Effector memory CD8-positive, alpha-beta T cell (primary cell): ENCODE measurements at places on chromosomes 1 and 21.

DNA sequence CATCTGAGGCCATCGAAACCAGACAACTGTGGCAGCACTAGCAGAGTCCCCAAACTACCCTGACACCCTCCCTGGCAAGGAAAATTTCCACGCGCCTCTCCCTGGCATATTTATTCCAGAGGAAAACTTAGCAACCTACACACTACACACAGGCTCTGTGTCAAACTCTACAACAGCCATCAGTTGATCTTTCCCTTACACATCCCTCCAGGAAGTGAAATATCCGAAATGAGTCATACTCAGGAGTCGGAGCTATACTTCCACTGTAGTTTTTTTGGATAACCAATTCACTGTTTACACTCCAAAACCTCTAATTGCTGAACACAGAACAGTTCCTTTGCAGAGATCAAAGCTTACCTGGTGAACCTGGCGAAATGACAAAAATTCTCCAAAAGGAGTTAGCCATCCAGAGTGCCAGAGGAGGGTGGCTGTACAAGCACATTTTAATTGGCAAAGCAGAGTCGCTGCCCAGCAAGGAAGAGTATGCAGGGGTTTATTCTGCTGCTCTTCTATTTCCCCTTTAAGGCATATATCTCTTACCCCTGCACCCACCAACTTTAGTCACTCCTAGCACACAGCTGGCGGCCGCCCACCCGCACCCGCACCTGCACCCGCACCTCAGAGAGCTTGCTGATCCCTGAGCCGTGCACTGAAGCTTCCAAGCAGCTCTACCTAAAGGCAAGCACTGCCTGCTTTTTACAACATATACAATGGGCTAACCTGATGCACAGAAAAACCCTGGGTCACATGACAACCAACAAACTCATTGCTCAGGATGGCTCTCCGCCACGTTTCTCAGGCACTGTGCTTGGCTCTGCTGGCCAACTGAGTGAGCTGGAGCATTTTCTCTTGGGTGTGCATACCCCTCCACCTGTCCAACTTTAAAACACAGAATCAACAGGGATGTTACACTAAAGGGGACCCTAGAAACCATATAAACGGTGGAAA lies 54.9 kb downstream of the CAPZB start:
- peak overlapping the region; percentile 71 for H3K27ac ChIP-seq
- H3K27me3 ChIP-seq, result no peaks in the 10 kb centered on the region
- H3K36me3 ChIP-seq, result peaks cover 17% of the 10 kb centered on the region
- peaks cover 69% of the 10 kb centered on the region for H3K4me1 ChIP-seq

GRCh38 chr1:190144650-190145049 lies 333.0 kb downstream of the BRINP3 start:
- H3K4me3 ChIP-seq, result no peak overlapping the region
- H3K36me3 ChIP-seq, result no peaks in the 10 kb centered on the region
- H3K4me1 ChIP-seq, result no peaks in the 10 kb centered on the region
- no peak overlapping the region for H3K27ac ChIP-seq
- no peak for DNase-seq
- H3K27me3 ChIP-seq, result no peaks in the 10 kb centered on the region

DNA sequence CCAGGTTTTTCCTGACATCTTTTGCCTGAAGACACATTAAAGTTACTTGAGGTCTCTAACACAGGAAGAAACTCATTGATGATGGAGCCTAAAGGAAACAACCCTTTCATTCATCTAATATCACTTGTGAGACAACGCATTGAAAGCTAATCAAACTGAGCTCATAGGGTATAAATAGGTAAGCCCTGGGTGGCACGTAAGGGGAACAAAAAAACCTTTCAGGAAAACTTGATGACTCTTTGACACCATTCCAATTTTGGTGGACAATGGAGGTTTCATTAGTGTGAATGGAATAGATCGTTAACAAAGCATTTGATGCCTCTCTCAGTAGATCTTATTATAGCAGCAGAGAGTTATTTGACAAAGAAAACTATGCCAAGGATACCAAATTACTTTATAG lies 80.7 kb upstream of the DUSP10 start:
- H3K27me3 ChIP-seq, result no peaks in the 10 kb centered on the region
- no peak for DNase-seq
- H3K36me3 ChIP-seq, result no peaks in the 10 kb centered on the region
- H3K4me1 ChIP-seq, result peaks cover 26% of the 10 kb centered on the region
- no peak overlapping the region for H3K4me3 ChIP-seq

- H3K36me3 ChIP-seq, result no peaks in the 10 kb centered on the region
- H3K27me3 ChIP-seq, result peaks cover 54% of the 10 kb centered on the region
- no peak overlapping the region for H3K27ac ChIP-seq
- H3K4me3 ChIP-seq, result no peak overlapping the region
- no peak for DNase-seq
These were observed 42.8 kb upstream of the CASZ1 start for GRCh38 chr1:10839188-10839770.

DNA sequence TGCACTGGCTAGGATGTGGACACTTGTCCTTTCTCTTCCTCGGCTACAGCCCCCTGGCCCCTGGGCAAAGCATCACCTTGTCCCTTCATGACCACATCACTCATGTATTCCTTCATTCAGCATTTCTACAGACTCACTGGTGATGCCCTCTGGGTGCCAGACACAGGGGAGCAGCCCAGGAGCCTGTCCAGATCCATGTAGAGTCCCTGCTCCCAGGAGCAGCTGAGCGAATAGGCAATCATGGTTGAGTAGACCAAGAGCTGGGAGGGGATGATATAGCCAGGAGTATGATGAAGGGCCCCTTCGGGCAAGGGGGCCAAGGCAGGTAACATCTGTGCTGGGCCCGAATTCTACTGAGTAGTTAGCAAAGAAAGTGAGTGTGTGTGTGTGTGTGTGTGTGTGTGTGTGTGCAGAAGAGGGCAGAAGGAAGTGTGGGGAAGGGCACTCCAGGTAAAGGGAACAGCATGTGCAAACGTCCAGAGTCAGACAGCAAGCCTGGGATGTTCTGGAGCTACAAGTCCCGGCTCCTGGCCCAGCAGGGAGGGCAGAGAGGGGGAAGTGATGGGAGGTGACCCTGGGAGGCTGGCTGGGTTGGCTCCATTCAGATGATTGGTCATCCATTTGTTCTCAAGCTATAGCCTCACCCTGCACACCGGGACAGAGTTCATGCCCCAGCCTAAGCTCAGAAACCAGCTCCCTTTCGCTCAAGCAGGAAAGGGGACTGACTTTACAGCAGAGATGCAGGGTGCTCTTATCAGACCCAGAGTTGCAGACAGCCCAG lies 21.0 kb upstream of the PIK3CD start:
- DNase-seq, result no peak
- H3K27me3 ChIP-seq, result no peaks in the 10 kb centered on the region
- H3K27ac ChIP-seq, result peak overlapping the region; percentile 91
- peak overlapping the region; percentile 90 for H3K4me3 ChIP-seq

GRCh38 chr1:247854899-247855545 lies 2.0 kb upstream of the TRIM58 start:
- H3K4me1 ChIP-seq, result peaks cover 5% of the 10 kb centered on the region
- no peak overlapping the region for H3K27ac ChIP-seq
- no peaks in the 10 kb centered on the region for H3K36me3 ChIP-seq

GRCh38 chr1:2856066-2856390 lies 54.5 kb upstream of the TTC34 start:
- H3K4me3 ChIP-seq, result no peak overlapping the region
- H3K4me1 ChIP-seq, result no peaks in the 10 kb centered on the region
- peaks cover 3% of the 10 kb centered on the region for H3K36me3 ChIP-seq
- H3K27ac ChIP-seq, result no peak overlapping the region
- H3K27me3 ChIP-seq, result no peaks in the 10 kb centered on the region

GRCh38 chr1:108595507-108595906 lies 35.6 kb downstream of the EEIG2 start:
- DNase-seq, result no peak
- H3K27me3 ChIP-seq, result no peaks in the 10 kb centered on the region
- no peak overlapping the region for H3K4me3 ChIP-seq
- peaks cover 35% of the 10 kb centered on the region for H3K4me1 ChIP-seq
- peaks cover 8% of the 10 kb centered on the region for H3K36me3 ChIP-seq
- no peak overlapping the region for H3K27ac ChIP-seq

DNA sequence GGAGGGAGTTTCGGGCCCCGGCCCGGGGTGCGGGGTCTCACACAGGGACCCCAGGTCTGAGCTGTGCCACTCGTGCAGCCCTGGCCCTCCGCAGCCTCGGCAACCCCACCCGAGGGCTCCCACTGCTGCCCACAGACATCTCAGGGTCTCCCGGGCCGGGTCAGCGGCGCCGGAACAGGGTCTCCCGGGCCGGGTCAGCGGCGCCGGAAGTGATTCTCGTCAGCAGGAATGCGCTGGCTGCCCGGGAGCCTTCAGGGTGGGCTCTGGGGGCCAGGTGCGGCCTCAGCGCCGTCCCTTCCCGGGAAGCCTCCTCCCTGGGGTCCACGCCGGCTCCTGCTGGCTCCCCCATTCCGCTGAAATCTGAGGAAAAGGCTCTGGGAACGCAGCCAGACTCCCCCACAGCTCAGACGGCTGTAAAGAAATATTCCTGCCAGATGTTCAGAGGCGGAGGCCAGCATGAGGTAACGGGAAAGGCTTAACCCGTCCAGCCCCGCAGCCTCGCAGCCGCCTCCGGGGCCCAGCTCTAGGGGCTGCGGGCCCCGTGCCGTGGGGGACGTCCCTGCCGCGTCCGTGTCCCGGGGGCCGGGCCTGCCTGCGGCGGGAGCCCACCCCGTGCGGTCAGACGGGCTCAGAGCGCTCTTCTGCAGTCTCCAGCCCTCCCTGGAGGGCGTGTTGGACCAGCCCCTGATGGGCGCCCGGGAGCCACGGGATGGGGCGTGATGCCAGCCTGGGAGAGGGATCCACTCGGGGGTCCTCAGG lies 8.7 kb upstream of the COL6A1 start:
- H3K4me3 ChIP-seq, result peak overlapping the region; percentile 86
- H3K4me1 ChIP-seq, result peaks cover 13% of the 10 kb centered on the region
- peaks cover 32% of the 10 kb centered on the region for H3K27me3 ChIP-seq
- H3K27ac ChIP-seq, result no peak overlapping the region

DNA sequence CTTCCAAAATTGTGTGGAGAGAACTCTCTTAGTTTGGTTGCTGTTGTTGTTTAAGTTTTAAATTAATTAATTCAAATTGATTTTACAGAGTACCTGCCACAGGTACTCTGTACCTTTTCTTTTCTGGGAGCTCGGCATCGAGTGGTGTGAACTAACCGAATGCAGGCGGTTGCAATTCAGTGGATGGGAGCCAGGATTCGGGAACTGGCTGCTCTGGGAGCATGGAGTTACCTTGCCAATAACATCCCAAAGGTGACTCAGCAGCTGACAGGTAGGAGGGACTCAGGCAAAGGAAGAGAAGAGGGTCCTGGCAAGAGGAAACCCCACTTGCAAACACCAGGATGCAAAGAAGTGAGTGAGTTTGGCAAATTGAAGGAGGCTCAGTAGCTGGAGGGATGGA lies 24.7 kb upstream of the KANK4 start:
- peaks cover 20% of the 10 kb centered on the region for H3K27me3 ChIP-seq
- no peak overlapping the region for H3K4me3 ChIP-seq

- H3K4me1 ChIP-seq, result peaks cover 9% of the 10 kb centered on the region
- no peaks in the 10 kb centered on the region for H3K27me3 ChIP-seq
- no peak overlapping the region for H3K27ac ChIP-seq
These were observed 145.4 kb downstream of the SLC45A1 start for GRCh38 chr1:8463144-8463927.

GRCh38 chr1:25253911-25254310 lies 6.7 kb upstream of the RSRP1 start:
- no peak overlapping the region for H3K27ac ChIP-seq
- DNase-seq, result no peak
- peaks cover 5% of the 10 kb centered on the region for H3K4me1 ChIP-seq
- no peaks in the 10 kb centered on the region for H3K27me3 ChIP-seq
- H3K4me3 ChIP-seq, result no peak overlapping the region

DNA sequence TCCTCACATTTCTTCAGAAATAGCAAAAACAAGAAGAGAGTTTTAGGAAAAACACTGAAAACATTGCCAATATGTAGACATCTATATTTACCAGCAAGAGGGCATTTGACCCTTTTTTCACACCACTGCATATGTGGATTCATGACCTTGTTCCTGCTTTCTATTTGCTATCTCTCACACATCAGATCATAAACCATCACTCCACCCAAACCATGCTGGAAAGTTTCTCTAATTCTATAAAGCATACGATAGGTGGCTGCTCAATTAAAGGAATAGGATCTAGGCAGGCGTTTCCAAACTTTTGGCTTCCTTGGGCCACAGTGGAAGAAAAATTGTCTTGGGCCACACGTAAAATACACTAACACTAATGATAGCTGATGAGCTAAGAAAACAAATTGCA lies 35.6 kb upstream of the SAMD13 start:
- H3K4me1 ChIP-seq, result peaks cover 2% of the 10 kb centered on the region
- H3K27ac ChIP-seq, result no peak overlapping the region
- no peaks in the 10 kb centered on the region for H3K36me3 ChIP-seq
- H3K27me3 ChIP-seq, result no peaks in the 10 kb centered on the region
- no peak for DNase-seq

DNA sequence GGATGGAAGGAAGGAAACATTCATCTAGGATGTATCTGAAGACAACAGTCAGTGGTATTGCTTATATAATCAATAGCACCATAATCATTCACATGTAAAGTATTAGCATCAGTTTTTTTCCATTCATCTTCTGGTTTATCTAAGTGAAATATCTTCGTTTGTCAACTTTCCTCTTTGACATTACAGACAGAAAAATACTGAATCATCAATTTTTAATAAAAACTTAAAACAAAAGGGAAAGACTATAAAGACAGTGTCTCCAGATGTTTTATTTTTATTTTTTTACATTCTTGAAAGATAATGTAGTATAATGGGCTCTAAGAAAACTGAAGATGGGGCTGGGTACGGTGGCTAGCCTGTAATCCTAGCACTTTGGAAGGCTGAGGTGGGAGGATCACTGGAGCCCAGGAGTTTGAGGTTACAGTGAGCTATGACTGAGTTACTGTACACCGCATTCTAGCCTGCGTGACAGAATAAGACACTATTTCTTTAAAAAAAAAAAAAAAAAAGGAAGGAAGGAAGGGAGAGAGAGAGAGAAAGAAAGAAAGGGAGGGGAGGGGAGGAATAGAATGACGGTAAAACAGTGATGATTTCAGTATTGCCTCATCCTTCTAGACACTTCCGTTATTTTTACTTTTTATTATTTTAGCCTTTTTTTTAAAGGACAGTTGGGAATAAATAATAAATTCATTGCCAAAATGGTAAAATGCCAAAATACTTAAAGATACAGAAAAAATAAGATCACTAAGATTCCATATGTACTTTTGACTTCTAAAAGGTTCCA lies 89.5 kb downstream of the NRIP1 start:
- no peak for DNase-seq
- no peaks in the 10 kb centered on the region for H3K36me3 ChIP-seq
- no peak overlapping the region for H3K27ac ChIP-seq
- no peak overlapping the region for H3K4me3 ChIP-seq
